ENCODE measurements at places on chromosomes 1 and 21.
A peak's percentile ranks its signal among the peaks of the same experiment; 100 is the strongest.

- peak; percentile 27 for DNase-seq
Measured at GRCh38 chr21:31750843-31751242, 18.9 kb upstream of the SCAF4 start.

DNA sequence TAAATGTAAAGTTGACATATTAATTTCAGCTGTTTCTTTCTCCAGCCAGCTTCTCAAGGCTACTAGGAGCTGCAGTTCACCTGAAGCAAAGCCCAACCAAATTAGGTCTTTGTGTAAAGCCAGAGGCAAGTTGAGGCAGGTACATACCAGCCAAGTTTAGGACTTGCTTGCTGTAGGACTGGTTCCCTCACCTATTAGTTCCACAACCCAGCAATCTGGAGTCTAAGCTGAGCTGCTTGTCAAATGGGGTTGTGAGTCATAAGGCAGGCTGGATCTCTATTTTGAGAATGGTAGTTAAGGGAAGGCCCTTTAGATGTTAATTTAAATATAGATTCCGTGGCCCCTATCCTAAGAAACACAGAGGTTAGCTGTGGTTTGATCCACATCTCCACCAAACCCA is 7.6 kb upstream of the FLG2 start:
- DNase-seq = no peak

DNA sequence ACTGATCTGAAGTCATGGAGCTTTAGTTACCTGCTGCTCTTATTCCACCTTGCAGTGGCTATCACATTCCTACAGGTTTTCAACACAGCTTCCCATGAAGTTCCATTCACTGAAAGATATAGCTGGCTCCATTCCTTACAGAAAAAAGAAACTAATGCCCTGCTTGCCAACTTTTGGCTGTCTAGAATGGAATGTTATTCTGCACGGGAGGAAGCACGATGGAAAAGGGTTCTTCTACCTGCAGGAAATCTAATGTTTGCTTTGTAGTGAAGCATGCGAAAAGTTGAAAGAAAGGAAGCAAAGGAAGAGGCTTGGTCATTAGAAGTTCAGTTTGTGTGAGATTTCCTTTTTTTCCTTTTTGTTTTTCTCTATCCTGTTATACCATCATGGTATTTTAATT is 32.6 kb downstream of the GIPC2 start:
- DNase-seq = no peak

DNA sequence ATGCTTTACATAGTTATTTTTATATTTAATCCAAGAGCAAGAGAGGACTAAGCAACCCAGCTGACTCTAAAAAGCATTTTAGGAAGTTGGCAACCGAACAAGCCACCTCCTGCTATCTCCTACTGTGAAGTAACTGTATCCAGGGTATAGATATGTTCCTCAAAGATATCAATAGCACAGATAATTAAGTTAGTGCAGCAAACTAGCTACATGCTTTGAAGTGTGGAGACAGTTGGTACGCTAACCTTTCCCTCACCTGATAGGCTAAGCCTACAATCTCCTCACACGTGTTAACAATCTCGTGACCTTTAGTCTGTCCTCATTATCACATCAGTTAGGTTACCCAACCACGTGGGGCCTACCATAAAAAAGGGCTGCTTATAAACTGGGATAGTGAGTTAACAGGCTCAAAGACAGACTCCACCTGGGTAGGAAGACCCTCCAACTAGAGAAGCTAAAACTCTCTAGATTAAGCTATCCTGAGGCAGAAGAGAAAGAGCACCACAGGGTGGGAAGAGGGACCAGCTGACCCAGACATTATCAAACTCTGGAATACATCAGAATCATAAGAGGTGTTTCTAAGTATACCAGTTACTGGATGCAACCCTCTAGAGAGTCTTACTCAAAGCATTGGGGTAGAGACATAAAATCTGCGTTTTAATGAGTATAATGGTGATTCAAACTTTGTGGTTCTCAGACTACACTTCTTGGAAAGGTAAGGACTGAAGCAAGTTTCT is 340.1 kb upstream of the ESRRG start:
- DNase-seq = no peak

GRCh38 chr1:7821282-7821681 is 31.6 kb downstream of the UTS2 start:
- no peak for DNase-seq

GRCh38 chr1:158799689-158800088 is 18.7 kb upstream of the OR6N2 start:
- DNase-seq = no peak

DNA sequence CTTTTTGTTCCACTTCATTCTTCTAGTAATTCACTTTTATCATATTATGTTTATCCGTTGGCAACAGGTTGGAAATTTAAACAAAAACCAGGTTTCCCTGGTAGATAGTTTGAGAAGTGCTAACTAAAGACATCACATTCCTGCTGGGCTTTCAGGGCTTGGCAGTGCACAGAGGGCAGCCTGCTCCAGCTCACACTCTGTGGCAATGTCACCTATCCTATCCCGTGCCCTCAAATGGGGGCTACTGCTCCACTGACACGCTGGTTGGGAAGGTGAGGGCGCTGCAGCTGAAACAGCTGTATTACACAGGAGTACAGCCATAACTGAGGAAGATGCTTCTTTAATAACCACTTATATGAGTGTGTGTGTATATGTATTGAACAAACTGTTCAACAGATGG is 49.7 kb downstream of the RCAN1 start:
- DNase-seq = no peak

- DNase-seq = no peak
Measured at GRCh38 chr1:113784104-113784779, 25.0 kb upstream of the PHTF1 start.

- no peak for DNase-seq
Measured at GRCh38 chr1:45557422-45557944, 6.9 kb downstream of the AKR1A1 start.

DNA sequence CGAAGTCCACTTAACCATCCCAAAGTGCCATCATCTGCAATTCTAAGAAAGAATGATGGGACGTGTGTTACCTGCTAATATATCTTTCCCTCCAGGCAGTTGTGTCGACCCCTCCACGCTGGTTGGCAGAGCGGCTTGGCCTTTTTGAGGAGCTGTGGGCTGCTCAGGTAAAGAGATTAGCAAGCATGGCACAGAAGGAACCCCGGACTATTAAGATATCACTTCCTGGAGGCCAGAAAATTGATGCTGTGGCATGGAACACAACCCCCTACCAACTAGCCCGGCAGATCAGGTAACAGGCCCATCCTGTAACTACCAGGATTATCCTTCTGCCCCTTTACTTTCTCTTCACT is 520 bp downstream of the TARS2 start:
- DNase-seq = no peak

- no peak for DNase-seq
Measured at GRCh38 chr1:231921646-231922345, 295.2 kb downstream of the DISC1 start.

DNA sequence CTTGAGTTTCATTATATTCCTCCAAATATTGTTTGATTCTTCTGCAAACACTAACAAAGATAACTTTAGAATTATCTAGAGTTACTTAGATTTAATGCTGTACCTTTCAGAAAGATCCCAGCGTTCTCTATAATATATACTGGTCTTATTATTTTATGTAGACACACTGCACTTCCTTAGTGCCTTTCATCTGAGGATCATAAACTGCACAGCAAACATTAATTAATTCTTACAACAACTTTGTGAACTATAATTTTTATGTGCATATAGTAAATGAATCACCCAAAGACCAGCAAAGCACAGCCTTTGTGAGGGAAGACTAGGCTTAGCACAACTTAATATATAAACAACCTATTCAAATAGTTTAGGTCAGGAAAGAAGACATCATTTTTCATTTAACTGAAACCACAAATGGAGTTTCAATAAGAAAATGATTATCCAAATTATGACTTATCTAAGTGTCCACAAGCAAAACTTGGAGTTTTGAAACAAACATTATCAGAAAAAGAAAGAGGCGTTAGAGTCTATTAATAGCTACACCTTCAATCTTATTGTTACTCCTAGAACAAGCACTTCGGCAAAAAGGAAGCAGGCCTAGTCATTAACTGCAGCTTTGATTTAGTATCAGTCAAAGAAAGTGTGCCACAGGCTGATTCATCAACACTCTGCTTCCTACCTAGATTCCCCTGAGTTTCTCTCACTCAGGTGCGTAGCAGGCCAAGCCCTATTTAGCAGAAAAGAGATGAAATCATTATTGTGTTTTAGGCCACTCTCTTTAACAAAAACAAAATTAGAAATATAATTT is 22.5 kb upstream of the RC3H1 start:
- no peak for DNase-seq

DNA sequence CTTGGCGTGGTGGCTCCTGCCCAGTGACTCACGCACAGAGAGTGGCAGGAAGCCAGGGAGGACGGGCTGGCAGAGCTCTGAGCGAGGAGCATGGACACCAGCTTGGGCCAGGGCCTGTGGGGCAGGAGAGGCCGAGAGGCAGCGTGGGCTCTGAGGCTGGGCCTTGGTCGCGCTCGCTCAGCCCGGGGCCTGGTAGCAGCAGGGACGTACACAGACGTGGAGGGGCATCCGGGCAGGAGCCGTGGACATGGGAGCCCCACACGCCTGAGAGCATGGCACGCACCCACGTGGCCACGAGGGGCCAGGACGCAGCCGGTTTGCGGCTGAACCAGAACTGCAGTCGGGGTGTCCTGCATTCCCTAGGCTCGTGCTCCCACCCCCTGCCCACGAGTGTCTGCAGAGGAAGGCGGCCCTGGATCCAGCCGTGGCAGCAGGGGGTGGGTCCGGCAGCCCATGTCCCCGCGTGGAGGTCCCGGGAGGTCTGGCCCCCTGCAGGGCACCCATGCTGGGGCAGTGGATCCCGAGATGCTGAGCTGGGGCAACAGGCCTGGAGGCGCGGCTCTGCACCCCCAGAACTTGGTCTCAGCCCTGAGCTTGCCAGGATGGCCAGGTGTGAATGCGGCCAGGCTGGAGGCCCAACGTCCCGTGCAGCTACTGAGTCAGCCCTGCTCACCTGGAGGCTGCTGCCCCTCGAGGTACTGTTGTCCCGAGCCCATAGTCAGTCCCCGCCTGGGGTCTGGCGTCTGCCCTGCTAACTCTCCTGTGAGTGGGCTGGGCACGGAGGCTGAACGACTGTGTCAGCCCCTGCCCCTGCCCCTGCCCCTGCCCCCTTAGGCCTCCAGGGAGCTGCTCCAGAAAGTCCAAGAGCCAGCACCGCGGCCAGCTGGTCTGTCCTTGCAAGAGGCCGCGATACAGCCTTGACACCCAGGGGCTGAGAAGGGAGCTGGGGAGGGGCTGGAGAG is 61.6 kb downstream of the SLX9 start:
- DNase-seq = peak; percentile 91

- DNase-seq = no peak
Measured at GRCh38 chr1:165686121-165686970, 12.0 kb downstream of the ALDH9A1 start.

- DNase-seq = no peak
Measured at GRCh38 chr1:8147956-8148355, 121.8 kb upstream of the ERRFI1 start.

DNA sequence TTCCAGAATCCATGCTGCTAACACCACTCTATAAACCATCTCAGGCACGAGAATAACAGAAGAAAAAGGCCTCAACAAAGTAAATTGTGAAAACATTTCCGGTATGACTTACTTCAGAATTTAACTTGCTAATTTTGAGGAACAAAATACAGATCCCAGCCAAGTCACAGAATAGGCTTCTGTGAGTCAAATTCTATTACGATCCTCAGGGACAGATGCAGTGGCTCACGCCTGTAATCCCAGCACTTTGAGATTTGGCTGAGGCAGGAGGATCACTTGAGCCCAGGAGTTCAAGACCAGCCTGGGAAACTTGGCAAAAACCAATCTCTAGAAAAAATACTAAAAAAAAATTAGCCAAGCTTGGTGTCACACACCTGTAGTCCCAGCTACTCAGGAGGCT is 8.8 kb upstream of the CCDC27 start:
- DNase-seq = no peak

DNA sequence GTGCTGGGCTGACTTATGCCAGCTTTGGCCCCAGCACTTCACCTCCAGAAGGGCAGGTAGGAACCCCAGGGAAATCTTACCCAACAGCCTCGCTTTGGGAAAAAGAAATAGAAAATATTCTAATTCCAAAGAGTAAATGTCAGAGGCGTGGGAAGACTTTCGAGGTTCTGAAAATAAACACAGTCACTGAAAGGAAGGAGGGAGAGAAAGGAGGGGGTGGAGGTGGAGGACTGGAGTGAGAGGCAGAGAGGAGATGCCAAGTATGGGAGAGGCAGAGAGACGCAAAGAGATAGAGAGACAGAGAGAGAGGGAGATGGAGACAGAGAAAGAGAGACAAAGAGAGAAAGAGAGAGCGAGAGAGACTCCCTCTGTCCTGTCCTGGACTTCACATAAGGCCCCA is 395.0 kb downstream of the PTPRU start:
- DNase-seq = no peak

- DNase-seq = no peak
Measured at GRCh38 chr1:104266612-104267011, 516.9 kb downstream of the AMY1C start.

DNA sequence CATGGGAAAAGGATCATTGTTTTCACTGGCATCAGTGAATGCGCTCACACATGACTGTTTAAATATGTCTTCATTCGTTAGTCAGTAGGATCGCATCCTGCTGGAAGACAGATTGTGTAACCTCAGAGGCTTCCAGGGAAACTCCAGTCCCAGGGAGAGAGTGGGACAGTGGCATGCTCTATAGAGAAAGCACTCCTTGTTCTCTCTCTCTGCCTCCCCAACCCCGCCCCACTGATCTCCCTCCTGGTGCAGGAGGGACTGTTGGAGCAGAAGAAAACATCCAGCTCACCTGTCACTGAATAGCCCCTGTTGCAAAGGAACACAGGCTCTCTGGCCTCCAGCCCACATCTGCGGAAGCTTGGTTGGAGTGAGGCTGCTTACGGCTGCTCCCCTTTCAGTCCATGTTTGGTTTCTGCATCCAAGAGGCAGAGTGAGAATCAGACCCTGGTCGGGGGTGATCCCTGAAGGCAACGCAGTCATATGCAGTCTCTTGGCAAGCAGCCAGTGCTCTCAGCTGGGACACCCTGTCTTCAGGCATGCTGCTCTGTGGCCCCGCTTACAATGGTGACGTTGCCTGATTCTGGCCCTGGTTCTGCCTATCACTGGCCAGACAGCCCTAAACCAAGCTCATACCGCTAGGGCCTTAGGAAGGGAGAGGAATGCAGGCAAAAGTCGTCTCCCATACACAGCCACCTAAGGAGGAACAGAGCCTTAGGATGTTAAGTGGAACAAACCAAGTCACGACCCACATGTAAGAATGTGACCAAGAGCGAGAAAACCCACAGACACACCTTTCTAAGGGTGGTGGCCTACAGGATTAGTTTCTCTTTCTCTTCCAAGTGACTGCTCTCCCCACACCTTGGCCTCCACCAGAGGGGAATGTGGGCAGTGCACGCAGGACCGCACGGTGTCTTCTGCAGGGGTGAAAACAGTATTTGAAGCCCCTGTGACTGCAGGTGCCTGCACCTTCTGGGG is 39.7 kb downstream of the BACE2 start:
- DNase-seq = peak; percentile 82

GRCh38 chr1:27602462-27603308 is 1.3 kb downstream of the AHDC1 start:
- peak; percentile 82 for DNase-seq

DNA sequence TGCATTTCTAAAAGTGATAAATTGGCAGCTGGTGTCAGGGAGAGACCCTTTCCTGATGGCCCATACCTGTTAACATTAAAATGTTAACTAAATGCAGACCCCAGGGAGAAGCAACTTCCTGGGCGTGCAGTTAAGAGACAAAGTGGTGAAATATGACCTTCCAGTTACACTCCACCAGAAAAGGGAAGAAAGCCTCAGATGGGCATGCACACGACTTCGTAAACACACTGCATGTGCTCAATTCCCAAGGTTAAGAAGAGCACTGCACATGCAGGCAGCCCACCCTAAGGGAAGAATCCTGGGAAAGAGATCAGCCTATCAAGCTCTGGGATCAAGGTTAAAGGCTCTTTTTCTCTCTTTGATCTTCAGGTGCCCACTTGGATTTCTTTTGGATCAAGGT is 9.7 kb upstream of the GBP6 start:
- DNase-seq = no peak
